ENCODE measurements at places on chromosomes 2 and 18. TPM values are rescaled to one million over a fixed set of nuclear protein-coding genes. Genes with fewer than 3 reads are reported as not detected.

DNA sequence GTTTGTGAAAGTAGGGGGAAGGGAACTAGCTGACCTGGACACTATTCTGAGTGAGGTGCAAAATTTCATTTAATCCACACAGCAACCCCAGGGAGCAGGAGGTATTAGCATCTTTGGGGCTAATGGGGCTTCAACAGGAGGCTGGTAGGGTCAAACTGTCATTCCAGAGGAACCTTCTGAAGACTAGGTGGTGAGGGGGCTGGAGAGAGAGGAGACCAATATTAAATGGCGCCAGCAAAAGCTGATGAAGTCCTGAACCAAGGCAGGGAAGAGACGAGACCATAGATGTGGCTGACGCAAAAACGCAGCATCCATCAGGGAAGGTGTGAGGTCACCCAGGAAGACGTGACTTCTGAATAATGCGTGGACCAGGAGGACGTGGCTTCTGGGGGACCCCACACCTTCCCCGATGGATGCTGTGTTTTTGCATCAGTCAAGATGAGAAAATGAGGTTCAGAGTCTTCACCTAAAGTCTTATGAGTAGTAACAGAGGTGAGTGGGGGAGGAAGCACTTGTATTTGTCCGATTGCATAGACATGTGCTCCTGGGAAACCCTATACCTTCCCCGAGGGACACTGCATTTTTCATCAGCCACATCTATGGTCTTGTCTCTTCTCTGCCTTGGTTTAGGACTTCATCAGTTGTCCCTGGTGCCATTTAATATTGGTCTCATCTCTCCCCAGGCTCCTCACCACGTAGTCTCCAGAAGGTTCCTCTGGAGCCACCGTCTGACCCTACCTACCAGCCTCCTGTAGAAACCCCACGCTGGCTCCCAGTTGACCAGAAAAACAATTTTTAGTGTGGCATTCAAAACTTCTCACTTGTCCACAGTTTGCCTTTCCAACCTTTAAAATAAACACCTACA is 188.6 kb downstream of the MYCN start:
- ATAC-seq: no peak

- ATAC-seq: no peak
Observed at GRCh38 chr2:232574674-232575403, 24.4 kb downstream of the EIF4E2 start.

The FLACC1 gene
- 0.46 TPM for total RNA-seq

DNA sequence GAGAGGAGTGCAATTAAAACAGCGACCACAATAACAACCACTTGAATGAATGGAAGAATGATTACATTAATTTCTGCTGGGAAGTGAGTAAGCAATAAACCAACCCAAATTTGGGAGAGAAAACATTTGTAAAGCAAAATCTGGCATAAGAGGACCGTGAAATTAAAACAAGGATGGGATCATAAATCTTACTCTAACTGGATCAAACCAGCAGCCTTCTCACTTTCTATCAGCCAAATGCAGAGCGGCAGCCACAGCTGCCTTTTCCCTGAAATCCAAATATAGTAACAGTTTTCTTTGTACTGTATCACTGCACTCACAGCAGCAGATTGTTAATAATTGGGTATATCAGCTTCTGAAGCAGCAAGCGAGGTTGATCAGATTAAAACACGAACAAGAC is 245.2 kb upstream of the REG3G start:
- ATAC-seq: peak; percentile 86

- ATAC-seq: no peak
Observed at GRCh38 chr18:69205925-69206324, 194.8 kb upstream of the DOK6 start.

DNA sequence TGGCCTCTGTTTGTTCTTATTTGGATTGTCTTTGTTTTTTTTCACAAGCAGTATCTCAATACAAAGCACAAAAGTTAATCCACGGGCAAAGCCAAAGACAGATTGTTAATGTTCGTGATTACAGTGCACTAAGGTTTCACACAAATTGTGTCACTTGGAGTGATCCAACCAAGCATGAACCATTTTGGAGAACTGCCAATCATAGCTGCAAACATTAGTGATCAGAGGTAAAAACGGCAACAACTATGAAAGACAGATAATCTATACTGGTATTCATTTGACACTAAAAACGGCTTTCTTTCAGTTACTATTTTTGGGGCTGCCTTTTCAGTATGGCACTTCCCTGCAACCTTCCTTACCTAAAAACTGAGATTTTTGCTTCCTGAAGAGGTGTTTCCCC is 213.1 kb upstream of the GULP1 start:
- ATAC-seq: no peak

GRCh38 chr18:31553800-31554199 is 37.9 kb upstream of the TTR start:
- ATAC-seq: no peak

The UGGT1 gene
- total RNA-seq: 38.2 TPM

DNA sequence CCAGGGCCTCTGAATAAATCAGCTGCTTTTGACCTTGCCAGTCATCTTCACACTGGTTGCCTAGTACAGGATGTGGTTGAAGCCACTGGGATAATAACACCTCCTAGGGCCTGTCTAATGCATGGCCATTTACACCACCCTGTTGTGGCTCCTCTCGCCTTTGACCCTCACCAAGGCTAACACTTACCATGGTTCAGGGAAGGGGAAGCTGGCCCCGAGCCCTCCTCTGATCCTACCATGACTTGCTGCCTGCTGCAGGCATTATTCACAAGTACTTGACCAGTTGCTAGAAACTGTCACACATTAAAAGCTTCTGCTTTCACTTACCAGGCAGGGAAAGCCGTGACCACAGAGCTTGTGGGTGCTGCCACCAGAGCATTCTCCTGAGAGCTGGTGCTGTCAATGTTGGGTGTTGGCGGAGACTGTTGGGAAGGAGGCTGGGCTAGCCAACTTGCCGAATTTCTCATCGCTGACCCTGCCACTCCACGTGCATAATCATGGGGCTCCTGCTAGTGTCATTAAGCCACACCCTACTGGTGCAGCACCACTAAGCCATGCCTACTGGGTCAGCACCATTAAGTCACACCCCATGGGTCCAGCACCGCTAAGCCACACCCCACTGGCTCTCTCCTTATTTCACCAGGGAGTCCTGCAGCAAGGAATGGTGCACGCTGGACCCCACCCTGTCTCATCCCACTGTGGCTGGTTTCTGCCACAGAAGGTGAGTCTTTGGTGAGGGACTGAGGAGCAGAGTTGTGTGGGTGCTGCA is 47.0 kb upstream of the TTC39C start:
- ATAC-seq: peak; percentile 67

DNA sequence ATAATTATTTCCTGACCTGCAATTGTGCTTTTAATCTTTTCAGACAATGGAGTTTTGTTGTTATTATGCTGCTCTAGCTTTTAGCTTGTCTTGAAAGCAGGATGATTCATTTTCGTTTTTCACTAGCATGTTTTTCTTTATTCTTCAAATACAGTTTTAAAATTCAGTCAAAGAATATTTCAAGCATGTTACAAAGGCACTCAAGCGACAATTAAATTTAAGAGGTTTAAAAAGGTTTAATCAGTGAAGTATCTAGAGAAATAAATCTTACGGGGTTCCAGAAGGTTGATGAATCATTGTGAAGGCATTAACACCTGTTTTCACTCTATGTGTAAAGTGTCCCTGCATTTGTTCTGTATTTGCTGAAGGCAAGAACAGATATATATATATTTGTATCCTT is 390.7 kb upstream of the TMEFF2 start:
- peak; percentile 60 for ATAC-seq

- ATAC-seq: no peak
Observed at GRCh38 chr2:207111757-207112156, 54.0 kb downstream of the KLF7 start.

- ATAC-seq: peak; percentile 85
Observed at GRCh38 chr2:39227628-39228412, 15.9 kb downstream of the CDKL4 start.

The UXS1 gene
- 35.0 TPM for total RNA-seq

DNA sequence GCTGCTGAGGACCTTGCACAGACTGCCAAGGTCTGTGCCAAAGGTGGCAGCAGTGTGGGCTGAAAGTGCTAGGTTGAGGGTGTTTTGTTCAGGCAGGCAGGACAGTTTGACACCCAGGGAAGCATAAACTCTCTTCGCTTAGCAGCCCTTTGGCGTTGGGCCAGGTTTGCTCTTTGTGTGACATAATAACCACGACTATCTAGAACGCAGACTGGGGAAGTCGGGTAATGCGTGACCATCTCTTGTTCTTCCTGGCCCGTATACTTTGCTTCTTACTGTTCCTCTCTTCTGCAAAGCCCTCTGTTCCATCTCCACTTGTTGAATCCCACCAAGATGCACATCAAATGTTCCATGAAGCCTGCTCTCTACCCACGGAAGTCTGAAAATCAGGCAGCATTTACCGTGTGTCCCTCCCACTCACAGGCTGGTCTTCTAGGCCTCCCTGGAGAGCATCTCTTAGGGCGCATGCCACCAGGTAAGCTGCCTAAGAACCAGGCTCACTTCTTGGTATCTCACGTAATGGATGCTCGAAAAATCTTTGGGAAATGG is 96.7 kb upstream of the LMAN1 start:
- ATAC-seq: no peak

GRCh38 chr2:64165706-64166105 is 21.5 kb upstream of the PELI1 start:
- ATAC-seq: no peak

- ATAC-seq: no peak
Observed at GRCh38 chr2:197284956-197285355, 25.6 kb downstream of the ANKRD44 start.

DNA sequence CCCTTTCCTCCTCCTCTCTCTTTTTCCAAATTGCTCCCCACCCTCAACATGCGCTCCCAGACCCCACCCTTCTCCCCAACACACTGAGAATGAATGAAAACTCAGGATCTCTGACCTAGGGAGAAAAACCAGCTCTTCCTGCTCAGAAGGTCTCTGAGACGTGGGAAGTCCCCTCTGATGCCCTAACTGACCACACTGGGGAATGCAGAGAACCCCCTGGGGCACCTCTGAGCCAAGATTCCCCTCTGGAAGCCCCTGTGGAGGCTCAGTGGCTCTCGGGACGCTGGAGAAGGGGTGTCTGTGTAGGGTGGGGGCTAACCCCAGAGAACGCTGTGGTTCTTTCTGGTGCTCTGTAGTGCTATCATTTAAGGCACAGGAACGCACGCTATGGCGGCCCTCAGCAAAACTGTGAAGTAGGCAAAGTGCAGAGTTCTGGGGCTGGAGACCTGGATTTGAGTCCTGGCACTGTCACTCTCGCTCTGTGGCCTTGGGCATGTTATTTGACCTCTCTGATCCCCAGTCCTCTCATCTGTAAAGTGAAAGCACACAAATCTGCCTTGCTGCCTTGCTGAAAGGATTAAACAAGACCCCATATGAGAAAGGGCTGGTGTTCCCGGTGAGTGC is 17.1 kb downstream of the ATOH8 start:
- ATAC-seq: no peak

- no peak for ATAC-seq
Observed at GRCh38 chr2:40540026-40540425, 88.1 kb upstream of the SLC8A1 start.

DNA sequence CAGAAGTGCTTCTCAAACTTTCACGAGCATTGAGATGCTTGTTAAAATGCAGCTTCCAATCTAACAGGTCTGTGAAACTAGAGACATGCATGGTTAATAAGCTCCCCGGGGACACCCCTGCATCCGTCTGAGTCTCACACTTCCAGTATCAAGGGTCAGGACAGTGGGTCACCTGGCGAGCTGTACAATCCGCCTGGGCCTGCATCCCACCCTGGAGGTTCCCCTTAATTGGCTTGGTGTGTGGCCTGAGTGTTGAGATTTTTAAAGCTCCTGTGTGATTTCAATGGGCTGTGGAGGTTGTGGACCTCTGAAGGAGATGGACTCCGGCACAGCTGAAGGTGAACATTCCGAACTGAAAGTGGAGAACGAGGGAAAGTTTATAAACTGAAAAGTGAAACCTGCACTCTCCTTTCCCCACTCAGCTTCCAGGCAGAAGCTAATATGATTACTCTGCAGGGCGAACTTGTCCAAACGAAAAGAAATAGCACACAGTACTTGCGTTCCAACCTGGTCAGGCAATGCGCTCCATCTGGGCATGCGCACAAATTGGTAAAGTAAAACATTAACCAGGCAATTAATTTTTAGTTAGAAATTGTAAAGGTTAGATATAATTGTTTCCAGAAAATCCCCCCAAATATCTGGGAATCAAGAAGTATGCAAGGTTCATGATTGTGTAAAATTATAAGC is 191.7 kb upstream of the ALKAL2 start:
- no peak for ATAC-seq

The ALK gene
- total RNA-seq: 3.0 TPM

DNA sequence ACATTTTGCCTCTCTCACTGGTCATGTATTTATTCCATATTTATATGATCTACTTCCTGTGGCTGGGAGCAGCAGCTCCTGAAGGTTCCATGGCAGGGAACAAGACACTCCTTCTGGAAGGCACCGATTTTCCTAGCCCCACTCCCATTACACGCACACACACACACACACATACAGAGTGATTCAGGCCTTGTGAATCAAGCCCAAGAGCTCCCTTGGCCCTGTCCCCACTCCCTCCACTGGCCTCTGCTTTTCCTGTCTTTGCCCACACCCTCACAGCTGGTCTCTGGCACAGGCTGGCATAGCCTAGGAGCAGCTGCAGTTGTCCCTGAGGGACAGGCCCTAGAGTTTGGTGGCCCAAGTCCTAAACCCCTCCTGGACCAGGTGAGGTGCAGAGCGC is 201.7 kb downstream of the NAPG start:
- no peak for ATAC-seq

The LIMS4 gene
- 0.94 TPM for total RNA-seq

GRCh38 chr18:44986933-44987332 is 306.2 kb downstream of the SETBP1 start:
- ATAC-seq: no peak

The AQP12B gene
- 0.05 TPM for total RNA-seq

The RPRM gene
- 63.1 TPM for total RNA-seq

DNA sequence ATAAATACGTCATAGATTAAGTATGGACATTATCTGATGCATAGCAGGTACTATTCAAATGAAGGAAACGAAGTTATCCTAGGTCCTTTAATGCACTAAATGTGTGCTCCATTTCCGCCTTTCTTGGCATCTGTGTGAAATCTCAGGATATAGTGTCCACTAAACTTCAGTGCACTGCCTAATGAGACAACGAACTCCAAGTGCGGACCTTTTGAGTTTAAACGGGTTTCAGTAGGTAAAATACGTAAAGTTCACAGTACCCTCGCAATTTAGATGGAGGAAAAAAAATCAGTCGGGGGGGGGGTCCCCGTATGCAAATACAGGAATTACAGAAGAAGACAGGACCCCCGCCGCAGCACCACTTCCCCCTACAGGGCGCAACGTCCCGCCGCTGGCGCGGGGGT is 729 bp upstream of the REL start:
- peak; percentile 2 for ATAC-seq

GRCh38 chr2:158731386-158731785 is 63.7 kb upstream of the DAPL1 start:
- ATAC-seq: no peak

The NOSTRIN gene
- 4.6 TPM for total RNA-seq

The WDSUB1 gene
- 11.6 TPM for total RNA-seq

GRCh38 chr18:78180741-78181140 is 798.9 kb upstream of the SALL3 start:
- ATAC-seq: no peak

The C2orf81 gene
- total RNA-seq: 1.9 TPM

The IL18RAP gene
- 3.6 TPM for total RNA-seq

GRCh38 chr2:225779829-225780228 is 380.3 kb downstream of the NYAP2 start:
- no peak for ATAC-seq

Data from motor neuron (in vitro differentiated cells).